ENCODE measurements at places on chromosomes 16 and 17.
A peak's percentile ranks its signal among the peaks of the same experiment; 100 is the strongest.

- DNase-seq, result no peak
Measured at GRCh38 chr16:5309946-5310611, 212.5 kb upstream of the EEF2KMT start.

DNA sequence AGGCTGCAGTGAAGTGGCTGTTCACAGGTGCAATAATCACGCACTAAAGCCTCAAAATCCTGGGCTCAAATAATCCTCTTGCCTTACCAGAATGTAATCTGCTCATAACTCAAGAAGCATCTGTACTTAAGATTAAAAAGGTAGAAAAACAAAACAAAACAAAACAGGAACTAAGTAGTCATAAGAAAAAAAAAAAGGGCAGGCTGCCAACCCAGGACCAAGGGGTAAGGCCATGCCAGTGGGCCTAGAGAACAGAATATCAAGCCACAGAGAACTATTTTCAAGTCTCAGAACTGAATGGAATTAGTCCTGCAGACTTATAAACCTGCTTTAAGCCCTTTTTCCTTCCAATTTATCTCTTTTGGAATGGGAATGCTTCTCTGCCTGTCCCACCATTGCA, 64.8 kb upstream of the TBC1D3K start:
- no peak for DNase-seq

GRCh38 chr16:49280105-49280741, 1.4 kb downstream of the CBLN1 start:
- DNase-seq, result peak; percentile 38

- DNase-seq, result no peak
Measured at GRCh38 chr17:75584849-75585175, 2.8 kb upstream of the MYO15B start.

DNA sequence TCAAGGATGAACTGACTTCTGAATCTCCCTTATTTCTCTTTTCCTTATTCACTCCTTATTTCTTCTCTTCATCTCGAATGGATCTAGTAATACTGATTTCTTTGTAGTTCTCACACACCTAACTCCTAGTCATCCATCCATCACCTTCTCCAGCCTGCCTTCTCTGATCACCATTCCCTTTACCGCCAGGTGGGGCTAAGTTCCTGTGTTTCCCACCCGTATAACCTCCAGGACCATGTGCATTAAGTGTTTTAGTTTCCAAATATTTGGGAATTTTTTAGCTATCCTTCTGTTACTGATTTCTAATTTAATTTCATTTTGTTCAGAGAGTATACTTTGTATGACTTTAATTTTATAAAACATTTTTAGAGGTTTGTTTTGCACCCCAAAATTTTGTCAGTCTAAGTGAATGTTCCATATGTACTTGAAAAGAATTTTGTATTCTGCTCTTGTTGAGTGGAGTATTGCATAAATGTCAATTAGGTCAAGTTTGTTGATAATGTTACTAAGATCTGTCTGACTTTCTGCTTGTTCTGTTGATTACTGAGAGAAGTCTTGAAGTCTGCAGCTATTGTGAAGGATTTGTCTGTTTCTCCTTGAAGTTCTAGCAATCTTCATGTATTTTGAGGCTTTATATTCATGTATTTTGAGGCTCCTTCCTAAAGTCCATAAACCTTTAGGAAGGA, 8.8 kb downstream of the BPTF start:
- no peak for DNase-seq

- DNase-seq, result peak; percentile 45
Measured at GRCh38 chr17:28572259-28573039, 1.1 kb upstream of the PIGS start.

DNA sequence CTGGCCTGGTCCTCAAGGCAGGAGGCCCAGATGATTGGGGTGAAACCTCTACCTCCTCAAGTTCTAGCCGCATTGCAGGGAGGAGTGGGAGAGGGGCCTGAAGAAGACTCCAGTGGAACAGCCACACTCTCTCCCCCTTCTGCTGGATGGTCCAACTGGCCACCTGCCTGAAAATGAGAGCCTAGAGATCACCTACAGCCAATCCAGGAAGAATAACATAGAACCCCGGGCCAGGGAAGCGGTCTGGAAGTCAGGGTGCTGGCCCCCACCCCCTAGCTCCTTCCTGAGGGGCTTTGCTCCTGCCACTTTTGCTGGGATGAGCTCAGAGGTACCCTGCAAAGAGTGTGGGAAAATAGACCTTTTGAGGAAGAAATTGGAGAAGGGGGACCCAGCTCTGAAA, 1.8 kb downstream of the SLC6A2 start:
- no peak for DNase-seq

GRCh38 chr17:50198026-50198669, 3.3 kb downstream of the COL1A1 start:
- DNase-seq, result peak; percentile 58

DNA sequence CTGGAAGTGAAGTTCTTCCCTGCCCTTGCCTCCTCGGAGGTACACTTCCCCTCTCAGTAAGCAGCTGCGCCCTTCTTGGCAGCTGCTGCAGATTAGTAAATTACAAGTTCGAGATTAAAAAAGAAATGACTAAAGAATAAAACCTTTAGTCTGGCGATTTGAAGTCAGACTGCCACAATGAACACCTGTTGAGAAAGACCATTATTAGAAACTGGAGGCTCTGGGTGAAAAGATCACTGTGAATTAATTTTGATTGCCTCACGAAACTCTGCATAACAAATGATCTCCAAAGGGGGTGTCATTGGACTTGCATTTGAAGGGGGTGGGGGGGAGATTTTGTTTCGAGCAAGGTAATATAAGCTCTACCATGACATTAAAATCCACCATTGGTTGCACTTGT, 39.3 kb downstream of the SALL1 start:
- no peak for DNase-seq

DNA sequence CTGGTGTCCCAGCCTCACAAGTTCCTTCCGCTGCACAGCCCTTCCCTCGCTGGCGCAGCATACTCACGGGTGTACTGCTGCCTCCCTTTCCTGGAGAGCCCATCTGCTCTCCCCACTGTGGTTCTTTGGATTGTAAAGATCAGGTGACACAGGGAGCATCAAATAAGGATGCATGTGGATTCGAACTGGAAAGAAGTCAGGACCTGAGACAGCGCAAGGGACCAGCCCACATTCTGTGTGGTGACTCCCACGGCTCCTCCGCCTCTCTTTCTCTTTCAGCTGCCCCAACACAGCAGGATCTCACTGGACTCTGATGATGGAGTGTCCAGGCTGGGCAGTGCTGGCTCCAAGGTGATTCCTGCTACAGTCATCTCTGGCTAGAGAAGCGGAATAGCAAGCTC, 8.1 kb downstream of the LDAF1 start:
- no peak for DNase-seq

DNA sequence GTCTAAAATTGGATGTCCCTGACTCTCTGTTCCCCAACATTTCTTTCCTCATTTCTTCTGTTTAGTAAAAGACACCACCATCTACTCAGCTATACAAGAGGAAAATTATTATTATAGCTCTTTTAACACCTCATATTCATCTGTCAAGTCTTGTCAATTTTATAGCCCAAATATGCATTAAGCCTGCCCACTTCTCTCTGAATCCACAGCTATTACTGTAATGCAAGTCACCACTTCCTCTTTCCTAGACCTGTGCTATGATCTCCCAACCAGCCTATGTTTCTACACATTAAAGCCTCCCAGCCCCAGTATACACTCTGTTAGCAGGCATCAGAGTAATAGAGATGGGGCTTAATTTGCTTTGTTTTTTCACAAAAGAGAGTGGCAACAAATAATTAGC, 252.9 kb downstream of the GRIN2A start:
- no peak for DNase-seq

GRCh38 chr17:80910043-80910442, 81.6 kb upstream of the CHMP6 start:
- no peak for DNase-seq

GRCh38 chr17:8668176-8668740, 37.7 kb upstream of the MYH10 start:
- DNase-seq, result no peak

DNA sequence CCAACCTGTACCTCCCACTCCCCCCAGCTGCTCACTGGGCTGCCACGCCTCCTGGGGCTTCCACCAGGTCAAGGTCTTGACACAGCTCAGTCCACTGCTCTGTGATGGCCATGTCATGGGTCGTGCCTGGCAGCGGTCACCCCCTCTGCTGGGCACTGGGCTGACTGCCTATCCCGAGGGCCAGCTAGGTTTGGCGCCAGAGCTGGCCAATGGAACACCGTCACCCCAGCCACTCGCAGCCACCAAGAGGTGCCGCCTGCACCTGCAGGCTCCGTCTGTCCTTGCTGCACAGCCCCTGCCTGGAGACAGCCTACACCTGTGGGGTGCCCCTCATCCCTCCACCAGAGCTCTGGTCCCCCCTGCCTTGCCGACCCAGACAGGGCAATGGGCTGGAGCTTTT, 4.5 kb upstream of the RAB40C start:
- peak; percentile 75 for DNase-seq

GRCh38 chr17:38844261-38844757, 9.2 kb downstream of the RPL23 start:
- peak; percentile 61 for DNase-seq

- no peak for DNase-seq
Measured at GRCh38 chr17:10793256-10793655, 10.6 kb downstream of the TMEM238L start.

DNA sequence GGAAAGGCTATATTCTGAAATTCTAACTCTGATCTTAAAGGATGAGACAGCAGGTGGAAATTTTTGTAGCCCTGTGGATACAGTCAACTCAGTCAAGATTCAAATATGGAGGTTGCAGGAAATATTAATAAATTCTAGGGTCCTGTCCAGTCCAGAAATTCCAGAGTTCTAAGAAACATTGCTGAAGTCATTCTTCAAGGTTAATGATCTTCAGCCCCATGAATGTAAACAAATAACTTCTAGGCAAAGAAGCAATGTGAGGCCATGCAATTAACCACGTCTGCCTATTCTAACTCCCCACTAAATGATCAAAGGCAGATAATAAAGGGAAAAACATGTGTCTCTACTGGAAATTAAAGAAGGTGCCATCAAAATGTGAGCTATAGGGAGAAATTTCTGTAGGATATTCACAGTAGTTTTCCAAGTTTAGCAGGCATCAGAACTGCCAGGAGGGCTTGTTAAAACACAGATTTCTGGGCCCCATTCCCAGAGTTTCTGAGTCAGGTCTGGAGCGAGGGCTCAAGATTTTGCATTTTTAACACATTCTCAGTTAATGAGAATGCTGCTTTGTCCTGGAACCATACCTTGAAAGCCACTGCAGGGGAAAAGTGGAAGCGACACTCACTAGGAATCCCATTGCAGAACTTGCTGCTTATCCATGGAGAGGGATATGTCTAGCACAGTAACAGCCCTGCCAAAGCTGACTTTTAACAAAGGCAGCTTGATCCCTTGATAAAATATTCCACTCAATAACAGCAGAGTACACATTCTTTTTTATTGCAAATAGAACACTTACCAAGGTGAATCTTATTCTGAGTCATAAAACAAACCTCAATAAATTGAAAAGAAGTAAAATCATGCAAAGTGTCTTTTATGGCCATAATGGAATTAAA, 61.8 kb downstream of the DNAH3 start:
- no peak for DNase-seq

DNA sequence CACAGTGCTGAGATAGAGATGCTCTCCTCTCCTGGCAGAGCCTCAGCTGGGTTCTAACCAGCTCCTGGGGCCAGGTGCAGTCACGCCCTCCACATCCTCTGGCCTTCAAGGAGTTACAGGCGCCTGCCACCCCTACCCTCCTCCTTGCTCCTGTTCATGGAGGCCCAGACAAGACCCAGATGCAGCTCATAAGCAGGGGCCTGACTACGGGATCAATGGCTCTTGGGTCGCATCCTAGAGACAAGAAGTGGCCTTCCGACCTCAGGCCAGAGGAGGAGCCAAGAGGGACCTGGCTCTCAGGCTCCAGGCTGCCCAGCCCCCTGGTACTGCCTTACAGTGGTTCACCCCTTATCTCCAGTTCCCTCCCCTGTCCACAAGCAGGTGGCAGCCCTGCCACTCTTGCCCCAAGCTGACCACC, 23.0 kb downstream of the ARHGAP27 start:
- no peak for DNase-seq

- no peak for DNase-seq
Measured at GRCh38 chr16:72287649-72288048, 115.7 kb upstream of the PMFBP1 start.

- DNase-seq, result no peak
Measured at GRCh38 chr17:47851764-47852112, 775 bp upstream of the SP6 start.

GRCh38 chr16:10935226-10935915, 6.9 kb downstream of the DEXI start:
- no peak for DNase-seq

- peak; percentile 39 for DNase-seq
Measured at GRCh38 chr16:66344533-66345145, 21.9 kb upstream of the CDH5 start.

GRCh38 chr16:54504372-54504771, 217.8 kb upstream of the IRX3 start:
- no peak for DNase-seq

DNA sequence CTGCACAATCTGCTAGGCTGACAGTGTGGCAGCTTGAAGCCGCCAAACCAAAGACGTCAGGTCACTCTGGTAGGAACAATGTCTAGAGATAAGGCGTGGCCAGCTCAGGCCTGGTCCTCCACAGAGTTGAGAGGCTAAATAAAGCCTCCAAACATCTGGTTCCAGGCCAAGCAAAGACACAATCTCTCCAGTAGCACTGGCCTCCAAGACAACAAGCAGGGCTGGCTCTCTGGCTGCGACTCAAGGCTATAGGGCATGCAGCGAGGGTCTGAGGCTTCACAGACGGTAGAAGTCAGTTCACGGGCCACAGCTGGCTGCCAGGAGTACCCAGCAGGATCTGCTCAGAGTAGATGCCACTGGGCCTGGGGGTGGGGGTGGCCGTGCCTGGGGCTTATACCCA, 75.6 kb downstream of the ABR start:
- DNase-seq, result no peak

GRCh38 chr17:67212714-67213417, 32.1 kb downstream of the HELZ start:
- DNase-seq, result no peak

DNA sequence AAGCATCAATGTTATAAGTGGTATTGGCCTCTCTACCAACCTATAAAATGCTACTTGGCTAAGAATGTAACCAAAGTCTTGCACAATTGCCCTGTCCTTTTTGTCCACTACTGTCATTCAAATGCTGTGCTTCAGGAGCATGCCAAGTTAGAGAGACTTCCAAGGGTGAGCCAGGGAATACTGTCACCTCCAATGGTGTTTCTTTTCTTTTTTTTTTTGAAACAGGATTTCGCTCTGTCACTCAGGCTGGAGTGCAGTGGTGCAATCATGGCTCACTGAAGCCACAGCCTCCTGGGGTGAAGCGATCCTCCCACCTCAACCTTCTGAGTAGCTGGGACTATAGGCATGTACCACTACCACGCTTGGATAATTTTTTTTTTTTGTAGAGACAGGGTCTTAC, 43.7 kb upstream of the ERN1 start:
- no peak for DNase-seq

- DNase-seq, result no peak
Measured at GRCh38 chr16:86831366-86831765, 253.0 kb downstream of the FOXL1 start.

DNA sequence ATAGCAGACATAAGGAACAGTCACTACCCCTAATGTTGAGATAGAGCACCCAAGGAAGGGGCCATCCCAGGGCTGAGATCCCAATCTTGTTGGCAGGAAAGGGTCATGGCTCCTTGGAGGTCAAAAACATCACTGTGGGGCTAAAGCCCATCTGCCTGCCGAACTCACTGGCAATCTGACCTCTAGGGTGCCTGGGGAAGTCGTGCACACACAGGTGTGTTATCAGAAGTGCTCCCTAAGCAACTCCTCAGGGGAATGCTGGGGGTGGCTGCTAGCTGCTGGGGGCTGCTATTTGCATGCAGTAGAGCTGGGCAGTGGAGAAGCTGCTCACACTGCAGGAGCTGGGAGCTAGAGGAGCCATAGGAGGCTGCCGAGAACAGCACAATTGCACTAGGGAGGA, 47.5 kb upstream of the PHOSPHO1 start:
- DNase-seq, result no peak

All from body of pancreas (tissue), 4 donors.